ENCODE measurements at places on chromosomes 5 and 9.

DNA sequence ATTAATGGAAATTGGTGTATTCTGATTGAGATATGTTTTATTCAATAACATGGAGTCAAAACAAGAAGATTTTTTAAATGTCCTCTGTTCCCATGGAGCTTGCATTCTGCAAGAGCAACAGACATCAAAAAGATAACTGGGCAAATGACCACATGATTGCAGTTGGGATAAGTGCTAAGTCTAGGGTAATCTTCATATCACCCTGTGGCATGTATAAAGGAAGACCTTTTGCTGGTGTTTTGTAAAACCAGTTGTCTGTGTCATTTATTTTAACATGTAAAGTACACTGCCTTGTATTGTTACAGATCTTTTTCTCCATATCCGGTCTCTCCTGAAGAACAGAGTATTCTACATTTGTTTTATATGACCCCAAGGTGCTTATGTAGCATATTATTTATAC, 44.0 kb downstream of the PTCD2 start:
- DNase-seq, result no peak

DNA sequence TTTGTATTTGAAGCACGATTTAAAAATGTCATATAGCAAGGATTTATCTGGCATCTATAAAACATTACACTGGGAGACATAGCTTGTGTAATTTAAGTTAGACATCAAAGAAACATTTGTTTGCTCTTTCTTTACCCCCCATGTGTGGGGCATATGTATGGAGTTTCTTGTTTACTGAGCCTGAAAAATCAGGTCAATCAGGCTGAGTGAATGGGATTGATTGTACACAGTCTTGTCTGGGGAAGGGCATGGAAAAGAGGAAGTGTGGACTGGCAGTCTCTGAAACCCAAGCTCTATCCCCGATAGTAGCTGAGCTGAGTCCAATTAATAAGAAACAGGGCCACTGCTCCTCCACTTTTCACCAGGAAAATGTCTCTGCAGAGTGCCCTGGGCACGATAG, 49.4 kb downstream of the SLC46A2 start:
- no peak for DNase-seq

- DNase-seq, result no peak
These were observed 198.2 kb upstream of the SEMA6A start for GRCh38 chr5:116772806-116773205.

DNA sequence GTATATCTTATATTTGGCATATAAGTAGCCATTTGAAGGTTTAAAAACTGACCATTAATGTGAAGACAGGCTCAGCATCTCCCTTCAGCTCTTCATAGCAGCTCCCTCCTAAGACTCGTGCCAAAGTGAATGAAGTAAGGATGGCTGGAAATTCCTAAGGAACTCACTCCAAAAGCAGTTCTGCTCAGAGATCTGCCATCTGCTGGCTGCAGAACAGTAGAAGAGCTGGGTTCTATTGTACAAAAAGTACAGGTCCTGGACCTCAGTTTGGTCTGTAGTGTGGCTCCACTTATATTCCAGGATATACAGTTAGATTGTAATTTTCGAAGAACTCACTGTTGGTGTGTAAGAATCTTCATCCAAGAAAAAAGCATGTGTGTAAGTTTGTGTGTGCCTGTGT, 104.9 kb upstream of the RUSC2 start:
- no peak for DNase-seq

DNA sequence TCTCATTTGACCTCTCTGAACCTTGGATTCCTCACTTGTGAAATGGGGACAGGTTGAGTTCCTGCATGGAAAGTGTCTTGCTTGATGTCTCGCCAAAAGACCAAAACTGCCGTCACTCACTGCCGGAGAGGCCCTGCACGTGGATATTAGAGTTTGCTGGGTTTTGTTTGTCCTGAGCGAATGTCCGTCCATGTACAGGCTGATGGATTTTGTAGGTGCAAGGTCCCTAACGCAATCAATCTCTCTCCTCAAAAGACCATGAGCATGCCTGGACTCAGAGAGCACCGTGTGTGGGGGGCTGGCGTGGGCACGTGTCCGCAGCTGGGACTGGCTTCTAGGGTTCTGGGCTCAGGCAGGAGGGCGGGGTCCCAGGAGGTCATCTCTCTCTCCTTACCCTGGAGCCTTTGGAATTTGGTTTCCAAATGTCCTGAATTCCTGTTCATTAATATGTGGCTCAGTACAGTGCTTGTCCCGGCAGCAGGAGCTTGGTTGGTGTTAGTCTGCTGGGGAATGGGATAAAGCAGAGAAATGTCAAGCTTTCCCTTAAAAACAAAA, 146.0 kb upstream of the IER5L start:
- DNase-seq, result no peak

- DNase-seq, result no peak
These were observed 3.9 kb downstream of the MEGF9 start for GRCh38 chr9:120710110-120710981.

DNA sequence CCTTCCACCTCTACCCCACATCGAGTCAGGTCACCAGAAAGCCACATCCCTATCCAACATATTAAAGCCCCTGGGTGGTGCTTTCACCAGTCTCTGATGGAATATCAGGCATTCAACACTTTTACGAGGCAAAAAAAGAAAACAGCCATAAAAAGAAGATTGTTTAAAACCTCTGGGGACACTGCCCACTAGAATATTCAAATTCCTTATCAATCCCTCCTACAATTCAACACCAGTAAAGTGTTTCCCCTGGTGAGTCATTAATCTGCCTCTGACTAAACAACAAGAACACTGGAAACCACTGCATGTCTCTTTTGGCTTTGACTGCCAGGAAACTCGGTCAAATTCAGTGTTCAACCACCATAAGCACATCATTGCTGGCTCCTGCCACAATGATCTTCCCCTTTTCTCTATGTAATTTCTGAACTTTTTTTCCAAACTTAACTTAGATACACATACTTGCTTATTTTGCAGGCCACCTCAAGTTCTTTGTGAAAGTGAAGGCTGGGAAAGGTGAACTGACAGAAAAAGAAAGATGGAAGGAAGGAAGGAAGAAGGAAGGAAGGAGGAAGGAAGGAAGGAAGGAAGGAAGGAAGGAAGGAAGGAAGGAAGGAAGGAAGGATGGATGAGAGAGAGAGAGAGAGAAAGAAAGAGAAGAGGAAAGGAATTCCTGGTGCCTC, 105.3 kb downstream of the PAX5 start:
- DNase-seq, result no peak

DNA sequence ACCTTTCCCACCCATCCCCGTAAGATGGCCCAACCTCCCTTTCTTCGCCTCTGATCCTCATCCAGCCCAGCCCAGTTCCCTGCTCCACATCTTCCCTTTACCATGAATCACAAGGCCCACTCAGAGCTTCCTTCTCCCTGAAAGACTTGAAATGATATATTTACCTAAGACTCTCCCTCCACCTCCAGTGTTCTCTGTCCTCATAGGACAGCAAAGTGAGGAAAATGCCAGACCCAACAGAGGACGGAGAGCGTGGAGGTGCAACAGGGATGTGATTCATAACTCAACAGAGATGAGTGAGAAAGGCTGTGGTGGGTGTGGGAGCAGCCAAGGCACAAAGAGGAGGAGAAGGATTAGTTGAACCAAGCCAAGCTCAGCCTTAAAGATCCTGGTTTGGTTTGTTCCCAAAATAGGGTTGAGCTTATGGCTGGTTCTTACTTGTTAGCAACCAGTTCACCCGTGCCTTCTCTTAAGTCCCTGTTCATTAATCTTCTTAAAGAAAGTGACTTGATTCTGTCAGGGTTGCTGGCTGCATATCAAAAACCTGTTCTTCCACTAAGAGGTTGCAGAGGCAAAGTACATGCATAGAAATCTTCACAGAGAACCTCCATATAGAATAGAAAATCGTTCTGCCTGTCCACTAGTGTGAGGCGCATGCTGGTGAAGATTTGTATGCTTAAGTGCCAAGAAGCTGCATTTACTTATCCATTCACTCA, 183.2 kb downstream of the ACTL7B start:
- no peak for DNase-seq

All from liver (tissue), 10 donors.